ENCODE measurements at places on chromosomes 3 and 15.

GRCh38 chr3:47065058-47065457, 85.6 kb downstream of the NBEAL2 start:
- DNase-seq, result no peak

- no peak for DNase-seq
These were observed 222.8 kb downstream of the FOXP1 start for GRCh38 chr3:71360764-71361163.

DNA sequence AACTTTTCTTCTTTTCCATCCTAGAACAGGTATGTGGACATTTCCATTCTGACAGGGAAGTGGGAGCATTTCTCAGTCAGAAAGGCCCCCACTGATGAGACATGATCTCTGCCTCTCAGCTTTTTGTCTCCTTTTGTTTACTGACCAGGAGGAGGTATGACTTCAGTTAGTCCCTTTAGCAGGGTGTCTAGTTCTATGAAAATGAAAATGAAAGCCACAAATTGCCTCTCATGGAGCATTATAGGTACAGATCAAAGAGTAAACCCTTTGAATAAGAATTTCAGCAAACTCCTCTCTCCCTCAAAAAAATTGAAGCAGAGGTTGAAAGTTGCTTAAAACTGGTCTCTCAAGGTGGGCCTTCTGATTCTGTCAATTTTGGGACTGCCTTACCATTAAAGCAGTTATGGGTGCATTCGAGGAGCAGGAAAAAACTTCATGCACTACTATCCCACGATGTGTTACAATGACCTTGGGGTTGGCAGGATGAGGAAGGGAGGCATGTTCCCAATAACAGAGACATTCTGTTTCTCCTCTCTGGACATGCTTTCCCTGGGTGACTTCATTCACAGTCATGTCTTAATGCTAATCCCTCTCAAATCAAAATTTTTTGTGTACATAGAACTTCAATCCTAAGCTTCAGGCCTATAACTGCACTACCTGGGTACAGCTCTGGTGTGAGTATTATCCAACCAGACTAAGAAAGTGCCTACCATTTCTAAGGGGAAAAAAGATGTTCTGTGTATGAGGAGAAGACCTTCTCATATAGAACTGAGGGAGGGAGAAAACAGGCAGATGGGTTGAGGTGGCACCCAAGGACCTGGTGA, 50.6 kb upstream of the TBC1D23 start:
- DNase-seq, result no peak

GRCh38 chr3:115899535-115899934, 276.2 kb downstream of the GAP43 start:
- no peak for DNase-seq

- DNase-seq, result no peak
These were observed 45.7 kb downstream of the ZBTB11 start for GRCh38 chr3:101631098-101631796.

DNA sequence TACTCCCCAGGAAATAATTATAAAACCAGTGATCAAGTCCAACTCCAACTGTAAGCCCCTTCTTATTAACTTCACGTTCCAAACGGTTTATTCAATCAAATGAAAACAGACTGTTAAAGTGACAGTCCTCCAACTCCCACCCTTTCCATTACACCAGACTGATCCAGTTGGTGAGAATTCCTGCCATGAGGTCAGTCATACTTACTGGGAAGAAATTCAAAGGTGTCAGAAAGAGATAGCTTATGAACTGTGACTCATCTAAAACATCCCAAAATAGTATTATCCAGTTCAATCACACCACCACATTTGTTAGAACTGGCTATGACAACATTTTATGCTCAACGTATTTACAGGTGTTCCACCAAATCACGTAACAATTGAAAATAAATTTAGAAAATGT, 19.5 kb downstream of the SMARCC1 start:
- DNase-seq, result no peak

DNA sequence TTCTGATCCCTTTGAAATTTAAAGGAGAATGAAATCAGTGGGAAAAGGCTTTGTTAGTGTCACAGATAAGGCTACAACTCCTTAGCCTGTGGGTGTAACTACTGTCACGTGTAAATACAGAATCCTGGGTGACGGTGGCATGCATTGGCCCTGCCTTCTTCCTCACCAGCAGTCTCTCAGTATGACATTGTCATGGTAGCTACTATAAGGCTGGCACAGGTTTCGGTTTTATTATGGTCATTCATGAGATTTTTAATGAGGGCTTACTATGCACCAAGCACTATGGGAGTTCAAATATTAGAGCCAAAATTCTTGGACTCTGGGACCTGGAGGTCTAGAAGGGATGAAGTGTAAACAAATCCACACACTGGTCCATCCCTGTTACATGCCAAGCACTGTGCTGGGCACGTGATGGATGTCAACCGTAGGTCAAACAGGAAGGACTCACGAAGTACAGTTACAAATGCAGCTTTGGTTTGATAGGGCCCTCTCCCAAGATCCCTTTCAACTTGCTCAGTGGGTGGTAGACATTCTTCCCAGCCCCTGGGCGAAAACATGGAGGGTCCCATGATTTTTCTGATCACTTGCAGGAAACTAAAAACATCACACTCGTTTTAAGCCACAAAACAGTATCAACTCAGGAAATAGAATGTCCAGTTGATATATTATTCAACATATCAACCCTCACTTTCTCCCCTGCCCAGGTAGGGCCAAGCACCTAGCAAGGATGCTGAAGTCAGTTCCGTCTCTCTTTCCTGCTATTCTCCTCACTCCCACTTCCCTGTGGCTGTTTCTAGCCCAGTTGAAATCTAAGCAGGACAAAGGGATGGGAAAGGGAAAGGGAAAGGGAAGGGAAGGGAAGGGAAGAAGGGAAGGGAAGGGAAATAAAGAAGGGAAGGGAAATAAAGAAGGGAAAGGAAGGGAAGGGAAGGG, 25.3 kb downstream of the BFSP2 start:
- DNase-seq, result no peak

GRCh38 chr3:77426531-77426930, 386.6 kb downstream of the ROBO2 start:
- DNase-seq, result no peak

- DNase-seq, result no peak
These were observed 188.1 kb upstream of the SEMA6D start for GRCh38 chr15:47529241-47529640.

DNA sequence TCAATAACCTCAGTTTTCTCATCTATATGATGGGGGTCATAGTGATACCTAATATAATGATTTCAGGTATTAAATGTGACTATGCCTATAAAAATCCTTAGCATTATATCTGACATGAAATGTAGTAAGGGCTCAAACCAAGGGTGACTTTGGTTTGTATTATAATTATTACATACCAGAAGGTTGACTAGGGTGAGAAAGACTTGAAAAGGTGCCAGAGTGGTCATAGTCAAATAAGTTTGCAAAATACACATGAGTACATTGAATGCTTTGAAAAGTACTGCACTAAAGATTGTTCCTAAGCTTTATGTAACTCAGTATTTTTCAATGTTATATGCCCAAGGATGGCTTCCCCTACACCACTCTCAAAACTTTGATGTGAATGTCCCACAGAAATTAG, 297.2 kb downstream of the ARPP21 start:
- no peak for DNase-seq

DNA sequence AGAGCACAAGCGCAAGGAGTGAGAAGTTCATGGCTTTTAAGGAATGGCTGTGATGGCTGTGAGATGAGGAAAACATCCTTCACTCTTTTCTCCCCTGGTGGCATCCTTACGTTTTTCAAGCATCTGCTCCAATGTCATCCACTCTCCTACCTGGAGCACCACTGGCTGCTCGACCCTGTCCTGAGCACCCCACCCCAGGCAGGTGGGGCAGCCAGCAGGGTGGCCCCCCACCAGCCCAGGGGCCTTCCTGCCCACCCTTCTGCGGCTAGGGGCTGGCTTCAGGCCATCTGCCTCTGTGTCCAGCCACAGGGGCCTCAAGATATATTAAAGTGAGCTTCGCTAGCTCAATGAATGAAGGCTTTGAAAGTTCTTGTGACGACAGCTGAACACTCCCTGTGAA, 56.1 kb downstream of the ATP10A start:
- no peak for DNase-seq

GRCh38 chr3:177286034-177286433, 88.8 kb upstream of the TBL1XR1 start:
- no peak for DNase-seq

- DNase-seq, result no peak
These were observed 187.1 kb upstream of the DNAJC19 start for GRCh38 chr3:181176601-181177000.

DNA sequence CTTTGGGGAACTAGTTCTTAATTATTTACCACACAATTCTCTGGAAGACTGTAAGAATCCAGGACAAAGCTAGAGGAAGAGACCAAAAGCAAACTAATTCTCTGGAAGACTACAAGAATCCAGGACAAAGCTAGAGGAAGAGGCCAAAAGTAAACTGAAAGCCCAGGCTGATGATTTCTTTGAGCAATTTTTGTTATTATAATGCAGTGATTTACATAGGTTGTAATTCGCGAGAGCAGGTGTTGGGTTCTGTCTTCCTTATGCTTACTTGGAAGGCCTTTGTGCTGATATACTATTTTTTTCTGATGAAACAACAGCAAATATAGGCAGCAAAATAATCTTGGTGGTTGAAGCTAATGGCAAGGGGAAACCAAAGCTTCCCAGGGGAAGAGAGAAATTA, 5.2 kb downstream of the SPTSSB start:
- no peak for DNase-seq

GRCh38 chr15:45338417-45338816, 39.9 kb downstream of the GATM start:
- DNase-seq, result no peak

- no peak for DNase-seq
These were observed 17.5 kb downstream of the SLC9A9 start for GRCh38 chr3:143830786-143831185.

DNA sequence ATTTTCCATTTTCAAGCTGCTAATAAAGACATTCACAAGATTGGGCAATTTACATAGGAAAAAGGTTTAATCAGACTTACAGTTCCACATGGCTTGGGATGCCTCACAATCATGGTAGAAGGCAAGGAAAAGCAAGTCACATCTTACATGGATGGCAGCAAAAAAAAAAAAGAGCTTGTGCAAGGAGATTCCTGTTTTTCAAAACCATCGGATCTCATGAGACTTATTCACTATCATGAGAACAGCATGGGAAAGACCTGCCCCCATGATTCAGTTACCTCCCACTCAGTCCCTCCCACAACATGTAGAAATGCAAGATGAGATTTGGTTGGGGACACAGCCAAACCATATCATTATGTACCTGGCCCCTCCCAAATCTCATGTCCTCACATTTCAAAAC, 202.0 kb downstream of the FNDC3B start:
- no peak for DNase-seq

DNA sequence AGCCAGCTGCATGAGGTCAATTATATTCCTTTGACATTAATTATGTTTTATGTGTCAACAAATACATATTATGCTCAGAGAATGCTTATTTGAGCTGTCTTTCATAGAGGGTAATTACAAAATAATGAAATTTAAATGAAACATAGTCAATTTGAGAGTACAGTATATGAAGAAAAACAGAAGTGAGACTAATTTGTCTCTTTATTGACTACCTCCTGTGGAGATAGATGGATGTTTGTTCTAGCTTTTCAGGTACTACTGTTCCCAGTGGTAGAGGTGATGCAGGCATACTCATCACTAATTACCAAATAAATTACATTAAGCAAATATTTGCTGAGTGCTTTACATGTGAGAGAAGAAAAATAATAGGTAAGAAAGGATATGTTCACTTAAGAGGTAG, 1129.6 kb downstream of the OTOL1 start:
- no peak for DNase-seq

DNA sequence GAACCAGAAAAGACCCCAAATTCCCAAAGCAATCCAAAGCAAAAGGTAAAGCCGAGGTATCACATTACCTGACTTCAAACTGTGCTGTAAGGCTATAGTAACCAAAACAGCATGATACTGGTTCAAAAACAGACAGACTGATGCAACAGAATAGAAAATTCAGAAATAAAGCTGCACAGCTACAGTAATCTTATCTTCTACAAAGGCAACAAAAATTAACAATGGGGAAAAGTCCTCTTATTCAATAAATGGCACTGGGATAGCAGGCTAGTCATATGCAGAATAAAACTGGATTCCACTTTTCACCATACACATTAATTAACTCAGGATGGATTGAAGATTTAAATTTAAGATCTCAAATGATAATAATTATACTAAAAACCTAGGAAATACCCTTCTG, 392.6 kb upstream of the CBLB start:
- DNase-seq, result no peak

GRCh38 chr15:85125056-85125661, 143.5 kb downstream of the PDE8A start:
- DNase-seq, result no peak

GRCh38 chr15:32877252-32878019, 159.6 kb downstream of the GREM1 start:
- no peak for DNase-seq

GRCh38 chr3:47523310-47524073, 10.0 kb upstream of the ELP6 start:
- DNase-seq, result no peak

DNA sequence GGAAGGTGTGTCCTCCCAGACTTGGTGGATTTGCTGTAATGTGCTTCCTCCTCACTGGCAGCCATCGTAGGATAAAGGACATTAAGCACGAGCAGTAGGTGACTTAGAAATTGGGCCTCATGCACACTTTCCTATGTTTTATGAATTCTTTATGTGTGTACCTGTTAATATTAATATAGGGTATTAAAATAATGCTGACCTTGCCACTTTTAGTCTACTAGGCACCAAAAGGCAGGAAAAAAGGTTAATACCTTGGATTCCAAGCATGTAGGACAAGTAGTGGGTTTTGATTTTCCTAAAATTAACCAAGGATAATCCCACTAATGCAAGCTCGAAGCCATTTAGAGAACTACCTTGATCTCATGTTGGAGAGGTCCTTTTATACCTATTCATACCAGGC, 55.9 kb downstream of the ADAMTSL3 start:
- DNase-seq, result no peak

DNA sequence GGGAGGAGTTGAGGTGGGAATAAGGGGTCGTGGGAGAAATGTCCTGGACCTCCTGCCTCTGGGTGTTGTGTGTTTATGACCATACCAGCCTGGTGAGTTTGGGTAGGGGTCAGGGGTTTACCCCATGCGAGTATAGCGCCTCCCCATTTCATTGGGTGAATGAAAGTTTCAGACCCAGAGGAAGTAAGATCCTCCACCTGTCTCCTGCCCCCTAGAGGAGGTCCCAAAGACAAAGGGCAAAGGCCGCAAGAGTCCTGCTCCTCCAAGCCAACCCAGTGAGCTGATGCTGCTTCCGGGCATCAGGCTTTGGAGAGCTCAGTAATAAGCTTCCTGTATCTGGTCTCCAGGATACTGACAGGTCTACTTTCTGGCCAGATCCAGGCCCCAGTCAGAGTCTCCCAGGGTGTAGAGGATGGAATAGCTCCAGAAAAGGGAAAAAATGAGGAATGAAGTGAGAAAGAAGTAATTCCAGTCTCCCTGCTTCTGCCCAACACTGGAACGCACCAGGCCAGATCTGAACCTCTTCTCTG, 6.4 kb upstream of the TBC1D21 start:
- no peak for DNase-seq

DNA sequence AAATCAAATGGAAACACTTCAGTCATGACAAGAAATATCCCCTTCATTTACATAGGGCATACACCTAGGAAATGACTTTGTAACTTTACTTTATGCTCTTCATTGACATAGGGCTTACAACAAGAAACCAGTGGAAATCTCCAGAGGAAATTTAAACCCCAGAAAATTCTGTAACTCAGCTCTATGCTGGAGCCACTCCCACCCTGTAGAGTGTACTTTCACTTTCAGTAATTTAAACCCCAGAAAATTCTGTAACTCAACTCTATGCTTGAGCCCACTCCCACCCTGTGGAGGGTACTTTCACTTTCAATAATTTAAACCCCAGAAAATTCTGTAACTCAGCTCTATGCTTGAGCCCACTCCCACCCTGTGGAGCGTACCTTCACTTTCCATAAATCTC, 987.1 kb upstream of the CADM2 start:
- no peak for DNase-seq

All from activated gamma-delta T cell treated with anti-CD3 and anti-CD28 coated beads, Interleukin-2, amount 50 U/mL, for 16 hours (primary cell).